Hippocampal formation (tissue), 2 donors: ENCODE measurements at places on chromosomes 2 and 18.

DNA sequence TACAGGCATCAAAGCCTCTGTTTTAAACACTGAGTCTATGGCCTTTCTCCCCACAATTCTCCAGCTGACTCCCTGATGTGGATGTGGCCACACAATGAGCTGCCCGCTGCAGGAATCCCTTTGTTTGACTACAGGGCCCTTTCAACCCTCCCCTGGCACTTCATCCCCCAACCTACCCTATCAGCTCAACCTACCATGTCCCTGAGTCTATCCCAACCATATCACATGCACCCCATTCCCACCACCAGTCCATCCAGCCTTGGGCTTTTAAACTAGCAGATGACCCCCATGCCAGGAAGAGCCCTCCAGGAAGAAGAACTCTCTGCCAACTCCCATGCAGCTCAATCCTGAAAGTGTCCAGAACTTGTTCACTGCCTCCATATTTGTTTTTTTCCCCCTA, 46.9 kb upstream of the TEX51 start:
- no peak for DNase-seq

- DNase-seq = no peak
Measured at GRCh38 chr18:36692921-36693332, 135.9 kb downstream of the TPGS2 start.

GRCh38 chr18:27073404-27073830, 111.7 kb downstream of the CHST9 start:
- DNase-seq = no peak

DNA sequence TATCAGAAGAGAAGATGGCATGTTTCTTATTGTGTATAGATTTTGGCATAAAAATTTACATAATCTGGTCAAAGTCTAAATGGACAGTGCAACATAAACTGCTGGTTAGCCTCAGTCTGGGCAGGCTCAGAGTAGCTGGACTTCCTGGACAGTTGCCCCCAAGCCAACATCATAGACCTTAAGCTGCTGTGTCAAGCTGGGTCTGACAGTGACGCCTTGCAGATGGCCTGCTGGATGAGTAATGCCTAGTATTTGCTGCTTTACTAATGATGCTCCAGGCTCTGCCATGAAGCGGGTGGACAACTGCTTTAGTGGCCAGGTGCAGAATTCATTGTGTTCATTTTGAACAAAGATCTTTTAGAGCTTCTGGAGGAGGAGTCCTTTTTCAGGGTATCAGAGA, 603.7 kb upstream of the ZEB2 start:
- no peak for DNase-seq

- DNase-seq = no peak
Measured at GRCh38 chr2:66867063-66867441, 432.1 kb downstream of the MEIS1 start.

GRCh38 chr2:86570059-86570458, 6.8 kb upstream of the CHMP3 start:
- no peak for DNase-seq

DNA sequence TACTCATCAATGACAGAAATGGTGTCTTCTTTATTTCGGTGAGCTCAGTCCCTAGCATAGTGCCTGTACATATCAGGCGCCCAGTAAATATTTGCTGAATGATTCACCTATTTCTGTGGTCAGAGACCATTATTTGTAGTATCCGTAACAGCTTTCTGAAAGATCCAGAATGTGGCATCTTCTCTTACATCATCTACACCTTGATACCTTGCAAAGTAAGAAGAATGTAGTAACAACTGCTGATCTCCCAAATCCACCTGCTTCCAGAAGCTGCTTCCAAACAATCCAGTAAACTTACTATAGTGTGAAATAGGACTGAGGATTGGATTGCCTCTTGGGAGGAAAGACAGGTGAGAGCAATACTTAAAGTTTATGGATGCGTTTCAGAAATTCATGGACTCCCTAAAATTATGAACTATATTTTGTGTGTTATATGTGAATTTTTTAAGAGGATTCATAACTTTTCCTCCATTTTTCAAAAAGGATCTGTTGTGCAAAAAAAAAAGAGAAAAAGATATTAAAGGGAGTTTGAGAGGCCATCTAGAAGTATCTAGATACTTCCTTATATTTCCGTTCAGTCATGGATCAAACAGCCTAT, 945 bp upstream of the ASXL2 start:
- DNase-seq = no peak

- DNase-seq = no peak
Measured at GRCh38 chr2:98050070-98050469, 36.9 kb upstream of the VWA3B start.

DNA sequence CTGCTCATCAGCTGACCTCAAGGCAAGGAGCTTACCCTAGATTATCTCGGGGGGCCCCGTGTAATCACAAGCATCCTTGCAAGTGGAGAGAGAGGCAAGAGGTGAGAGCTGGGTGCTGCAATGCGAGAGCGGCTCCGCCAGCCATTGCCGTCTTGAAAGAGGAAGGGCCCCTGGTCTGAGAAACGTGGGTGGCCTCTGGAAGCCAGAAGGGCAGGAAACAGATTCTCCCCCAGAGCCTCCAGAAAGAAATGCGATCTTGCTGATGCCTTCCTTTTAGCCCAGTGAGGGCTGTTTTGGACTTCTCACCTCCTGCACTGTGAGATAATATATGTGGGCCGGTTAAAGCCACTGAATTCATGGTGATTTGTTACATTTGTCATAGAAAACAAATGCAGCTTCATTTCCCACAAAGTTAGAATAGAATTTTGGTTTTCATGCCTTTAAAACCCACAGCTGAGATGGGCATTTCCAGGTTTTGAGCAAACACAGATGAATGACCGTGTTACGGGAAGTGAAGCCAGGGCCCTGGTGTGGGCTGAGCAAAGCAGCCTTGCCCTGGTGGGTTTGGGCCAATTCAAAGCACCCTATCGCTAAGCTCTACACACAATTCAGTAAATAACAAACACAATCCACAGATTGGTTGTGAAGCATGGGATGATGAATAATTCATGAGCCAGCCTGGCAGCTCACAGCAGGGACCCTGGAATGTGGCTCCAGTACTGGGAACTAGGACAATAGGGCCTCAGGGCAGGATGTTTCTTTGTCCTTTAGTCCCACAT, 319.9 kb upstream of the HS6ST1 start:
- DNase-seq = peak; percentile 47

GRCh38 chr18:28086670-28087552, 90.0 kb downstream of the CDH2 start:
- peak; percentile 82 for DNase-seq

GRCh38 chr18:36843784-36844183, 14.9 kb downstream of the KIAA1328 start:
- DNase-seq = no peak

DNA sequence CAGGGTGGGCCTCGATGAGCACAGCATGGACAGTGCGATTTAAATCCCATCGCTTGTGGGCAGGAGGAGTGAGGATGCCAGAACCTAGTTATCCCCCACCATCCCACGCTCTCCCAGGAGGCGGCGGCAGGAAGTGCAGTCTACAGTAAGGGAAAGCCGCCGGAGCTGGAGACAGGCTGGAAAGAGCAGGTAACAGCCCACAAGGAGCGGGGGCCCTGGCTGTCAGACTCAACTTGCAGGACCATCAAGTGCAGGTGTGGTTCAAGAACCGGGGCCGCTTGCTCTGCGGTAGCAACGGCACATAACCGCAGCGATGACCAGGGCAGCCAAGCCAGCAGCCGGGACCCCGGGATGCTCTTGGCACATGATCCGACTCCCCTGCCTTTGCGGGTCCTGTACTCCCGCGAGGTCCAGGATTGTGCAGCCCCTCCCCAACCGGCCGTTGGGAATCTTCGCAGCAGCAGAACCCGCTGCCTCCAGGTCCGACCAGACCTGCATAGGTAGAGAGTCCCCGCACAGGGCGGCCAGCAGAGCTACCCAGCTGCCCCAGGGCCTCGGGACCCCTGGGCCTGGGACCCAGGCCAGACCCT, 82.1 kb downstream of the BIN1 start:
- DNase-seq = no peak

- no peak for DNase-seq
Measured at GRCh38 chr18:25701821-25702220, 349.9 kb upstream of the ZNF521 start.

DNA sequence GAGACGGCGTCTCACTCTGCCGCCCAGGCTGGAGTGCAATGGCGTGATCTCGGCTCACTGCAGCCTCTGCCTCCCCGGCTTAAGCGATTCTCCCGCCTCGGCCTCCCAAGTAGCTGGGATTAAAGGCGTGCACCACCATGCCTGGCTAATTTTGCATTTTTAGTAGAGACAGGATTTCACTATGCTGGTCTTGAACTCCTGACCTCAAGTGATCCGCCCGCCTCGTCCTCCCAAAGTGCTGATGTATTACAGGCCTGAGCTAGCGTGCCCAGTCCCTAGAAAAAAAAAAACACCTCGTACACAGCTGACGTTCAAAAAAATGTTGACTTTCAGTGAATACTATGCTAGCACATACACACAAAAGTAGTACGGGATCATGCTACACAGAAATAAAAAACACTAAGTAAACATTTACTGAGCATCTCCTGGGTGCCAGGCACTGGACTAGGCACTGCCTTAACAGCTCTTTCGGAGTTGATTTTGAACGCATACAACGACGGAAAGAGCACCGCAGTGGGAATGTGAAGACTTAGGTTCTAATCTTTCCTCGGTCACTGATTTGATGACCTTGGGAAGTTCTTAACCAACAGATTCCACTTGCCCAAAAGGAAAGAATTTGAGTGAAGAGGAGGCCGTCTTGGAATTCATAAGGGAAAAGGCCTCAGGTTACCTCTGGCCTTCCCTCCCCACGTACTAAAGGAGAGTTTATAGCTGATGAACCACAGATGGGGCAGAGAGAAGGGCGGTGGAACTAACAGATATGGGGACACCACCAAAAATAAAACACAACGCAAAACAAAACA, 1.1 kb downstream of the DNAJC27 start:
- no peak for DNase-seq

- DNase-seq = no peak
Measured at GRCh38 chr2:28438532-28439063, 45.9 kb downstream of the FOSL2 start.

DNA sequence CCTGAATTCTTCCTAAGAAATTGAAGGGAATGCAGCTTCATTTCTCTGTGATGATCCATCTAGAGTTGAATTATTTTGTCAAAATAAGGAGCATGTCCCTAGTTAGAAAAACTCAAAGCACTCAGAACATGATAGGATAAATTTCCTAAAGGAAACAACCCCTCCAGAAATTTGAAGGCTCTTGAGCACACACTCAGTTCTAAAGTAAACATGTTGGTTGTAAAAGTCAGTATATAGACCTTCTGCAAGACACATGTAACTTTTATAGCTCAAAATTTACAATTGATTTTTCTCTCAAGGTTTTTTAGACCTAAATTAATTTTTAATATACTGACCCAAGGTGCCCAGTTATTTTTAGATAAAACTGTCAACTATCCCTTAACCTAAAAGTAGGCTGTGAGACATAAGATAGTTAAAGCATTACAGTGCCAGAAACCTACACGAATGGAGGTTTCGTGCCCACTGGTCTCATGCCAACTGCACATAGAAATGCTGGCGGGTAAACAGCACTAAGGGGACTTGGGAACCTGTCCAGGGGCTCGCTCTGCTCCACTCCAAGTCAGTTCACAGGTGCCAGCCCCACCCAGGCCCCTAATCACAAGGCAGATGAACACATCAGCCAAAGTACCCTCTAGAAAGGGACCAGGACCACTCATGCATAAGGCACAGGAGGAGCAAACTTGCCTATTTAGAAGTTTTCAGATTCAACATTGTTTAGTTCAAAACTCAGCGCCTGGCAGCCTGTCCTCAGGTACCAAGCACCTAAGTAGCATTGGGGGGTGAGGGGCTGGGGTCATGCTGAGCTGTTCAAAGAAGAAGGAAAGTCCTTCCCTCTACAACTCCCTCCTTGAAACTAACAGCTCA, 106.5 kb downstream of the SMC6 start:
- DNase-seq = no peak

GRCh38 chr2:42963452-42964068, 171.2 kb upstream of the HAAO start:
- DNase-seq = no peak

GRCh38 chr18:2855560-2856350, 8.9 kb downstream of the EMILIN2 start:
- DNase-seq = no peak

GRCh38 chr2:178450524-178450773, 526 bp downstream of the PRKRA start:
- DNase-seq = no peak

GRCh38 chr2:72204156-72204785, 56.6 kb upstream of the CYP26B1 start:
- DNase-seq = no peak

- DNase-seq = no peak
Measured at GRCh38 chr2:198440833-198441232, 636.4 kb downstream of the PLCL1 start.

DNA sequence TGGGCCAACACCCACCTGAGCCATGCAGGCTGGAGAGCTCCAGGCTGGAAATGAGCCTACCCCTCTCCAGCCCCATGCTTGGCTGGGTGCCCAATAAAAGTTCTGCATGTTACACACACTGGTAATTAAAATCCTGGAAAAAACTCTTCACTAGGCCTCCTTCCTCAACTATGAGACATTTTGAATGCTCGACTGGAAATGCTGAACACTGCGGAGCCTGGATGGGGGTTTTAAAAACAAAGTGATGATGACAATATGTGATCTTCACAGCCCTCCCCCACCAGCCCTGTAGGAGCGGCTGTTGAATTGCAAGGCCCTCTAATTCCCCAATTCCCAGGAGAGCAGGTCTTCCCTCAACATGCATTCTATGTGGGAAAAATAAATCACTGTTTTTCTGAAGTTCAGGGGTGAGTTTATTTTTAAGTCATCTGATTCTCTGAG, 179.2 kb downstream of the TTC32 start:
- DNase-seq = no peak

- DNase-seq = no peak
Measured at GRCh38 chr18:76978616-76979015, 154.0 kb downstream of the MBP start.

GRCh38 chr18:5073026-5073944, 123.8 kb downstream of the AKAIN1 start:
- no peak for DNase-seq

DNA sequence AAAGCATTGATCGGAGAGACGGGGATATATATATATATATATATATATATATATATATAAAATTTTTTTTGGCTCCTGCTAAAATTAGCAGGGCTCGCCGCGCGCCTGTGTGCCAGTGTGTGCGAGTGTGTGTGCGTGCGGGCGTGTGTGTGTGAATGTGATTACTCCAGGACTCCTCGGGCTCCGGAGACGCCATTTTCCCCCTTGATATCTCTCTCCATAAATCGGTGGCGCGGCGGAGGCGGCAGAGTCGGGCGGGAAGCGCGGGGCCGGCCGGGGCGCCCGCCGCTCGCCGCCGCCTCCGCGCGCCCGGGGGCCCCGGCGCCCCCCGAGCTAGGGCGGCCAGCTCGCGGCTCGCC, 795 bp upstream of the SETBP1 start:
- peak; percentile 36 for DNase-seq

- DNase-seq = no peak
Measured at GRCh38 chr18:76903386-76903785, 81.0 kb downstream of the ZNF236 start.

DNA sequence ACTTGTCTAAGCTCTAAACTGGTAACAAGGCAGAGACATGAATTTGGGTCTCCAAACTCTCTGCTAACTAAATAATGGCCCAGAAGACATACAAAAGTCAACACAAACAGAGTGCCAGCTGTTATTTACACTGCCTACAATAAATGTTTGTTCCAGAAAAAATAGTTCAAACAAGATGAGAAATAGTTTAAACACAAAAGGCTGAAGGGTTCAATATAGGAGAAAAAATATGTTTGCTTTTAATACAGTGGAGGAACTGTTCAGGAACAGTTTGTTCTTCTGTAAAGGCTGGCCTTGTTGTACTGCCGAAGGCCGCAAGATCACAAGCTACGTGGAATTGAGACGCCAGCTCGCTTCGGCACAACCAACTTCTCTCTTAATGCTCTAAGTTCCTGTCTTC, 74.6 kb downstream of the AFF3 start:
- DNase-seq = no peak

- DNase-seq = no peak
Measured at GRCh38 chr2:6835467-6835866, 30.2 kb downstream of the CMPK2 start.
